Activated T-cell treated with anti-CD3 and anti-CD28 coated beads, Interleukin-2, amount 50 U/mL, for 72 hours (primary cell): ENCODE measurements at places on chromosomes 7 and 10. TPM values are rescaled to one million over a fixed set of nuclear protein-coding genes. Genes with fewer than 3 reads are reported as not detected.

GRCh38 chr10:61852261-61852660, 49.2 kb upstream of the ARID5B start:
- no peak for DNase-seq

GRCh38 chr7:42053834-42054233, 183.2 kb downstream of the GLI3 start:
- DNase-seq, result no peak

GRCh38 chr10:127815147-127815546, 77.6 kb downstream of the CLRN3 start:
- no peak for DNase-seq

GRCh38 chr7:140778975-140779374, 82.5 kb downstream of the NDUFB2 start:
- DNase-seq, result no peak

GRCh38 chr7:81447351-81447952, 322.4 kb downstream of the HGF start:
- DNase-seq, result no peak

- DNase-seq, result no peak
Measured at GRCh38 chr10:75303045-75303777, 67.5 kb upstream of the COMTD1 start.

LSM8 gene
- 51.3 TPM for total RNA-seq

VWDE gene
- 2.7 TPM for total RNA-seq
